ENCODE measurements at places on chromosomes 2 and 18.

DNA sequence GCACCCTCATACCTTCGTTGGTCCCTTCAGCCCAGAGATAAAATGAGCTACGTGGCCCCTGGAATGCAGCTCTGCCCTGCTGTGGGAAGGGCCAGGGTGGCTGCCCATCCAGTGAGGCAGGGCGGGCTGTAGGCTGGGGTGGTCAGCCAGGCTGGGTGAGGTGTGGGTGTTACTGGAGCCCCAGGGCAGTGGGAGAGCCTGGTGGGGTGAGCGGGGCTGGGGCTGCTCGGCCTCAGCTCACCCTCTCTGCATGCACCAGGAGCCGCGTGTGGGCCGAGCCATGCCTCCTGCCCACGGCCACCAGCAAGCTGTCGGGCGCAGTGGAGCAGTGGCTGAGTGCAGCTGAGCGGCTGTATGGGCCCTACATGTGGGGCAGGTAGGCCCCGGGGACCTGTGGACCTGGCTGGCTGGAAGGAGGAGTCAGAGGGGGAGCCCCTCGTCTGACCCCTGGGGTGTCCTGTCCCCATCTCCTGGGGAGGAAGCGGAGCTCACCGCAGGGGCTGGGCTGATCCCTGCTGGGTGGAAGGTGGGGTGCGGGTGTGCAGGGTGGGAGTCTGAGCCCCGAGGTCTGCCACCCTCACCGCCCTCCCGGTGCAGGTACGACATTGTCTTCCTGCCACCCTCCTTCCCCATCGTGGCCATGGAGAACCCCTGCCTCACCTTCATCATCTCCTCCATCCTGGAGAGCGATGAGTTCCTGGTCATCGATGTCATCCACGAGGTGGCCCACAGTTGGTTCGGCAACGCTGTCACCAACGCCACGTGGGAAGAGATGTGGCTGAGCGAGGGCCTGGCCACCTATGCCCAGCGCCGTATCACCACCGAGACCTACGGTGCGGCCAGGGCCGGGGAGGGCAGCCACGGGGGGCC lies 5.5 kb downstream of the RNPEPL1 start:
- DNase-seq, result no peak

GRCh38 chr2:150165442-150165841 lies 322.0 kb downstream of the RND3 start:
- DNase-seq, result no peak

- no peak for DNase-seq
Observed at GRCh38 chr2:118223992-118224894, 136.0 kb downstream of the INSIG2 start.

- no peak for DNase-seq
Observed at GRCh38 chr2:68789603-68790002, 55.0 kb downstream of the ARHGAP25 start.

DNA sequence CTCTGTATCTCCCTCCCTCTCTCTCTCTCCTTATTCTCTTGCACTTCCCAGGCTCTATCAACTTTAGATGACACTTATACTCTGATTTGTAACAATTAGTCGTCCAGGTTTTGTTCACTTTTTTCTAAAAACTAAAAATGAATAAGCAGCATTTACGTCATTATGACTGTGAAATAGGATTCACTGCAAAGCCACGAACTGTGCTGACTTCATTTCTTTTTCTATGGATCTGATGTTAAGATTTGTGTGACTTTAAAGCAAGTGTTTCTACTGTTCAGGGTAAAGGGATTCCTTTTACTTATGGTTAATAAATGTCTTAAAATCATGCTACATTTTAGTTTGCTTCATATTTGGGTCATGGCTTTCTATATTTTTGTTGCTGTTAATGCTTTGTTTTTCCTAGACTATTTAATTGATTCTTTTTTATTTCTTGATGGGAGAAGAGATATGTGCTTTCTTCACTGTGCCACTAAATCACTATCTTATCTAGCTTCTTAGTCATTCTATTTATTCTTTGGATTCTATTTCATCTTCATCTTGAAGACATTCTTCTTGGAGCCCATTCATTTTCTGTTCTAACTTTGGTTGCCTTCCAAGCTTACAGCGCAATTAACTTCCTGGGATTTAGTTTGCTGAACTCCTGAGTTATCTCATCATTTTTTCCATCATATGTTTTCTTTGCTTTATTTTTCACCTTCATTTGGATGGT lies 480.4 kb upstream of the TRIB2 start:
- no peak for DNase-seq

DNA sequence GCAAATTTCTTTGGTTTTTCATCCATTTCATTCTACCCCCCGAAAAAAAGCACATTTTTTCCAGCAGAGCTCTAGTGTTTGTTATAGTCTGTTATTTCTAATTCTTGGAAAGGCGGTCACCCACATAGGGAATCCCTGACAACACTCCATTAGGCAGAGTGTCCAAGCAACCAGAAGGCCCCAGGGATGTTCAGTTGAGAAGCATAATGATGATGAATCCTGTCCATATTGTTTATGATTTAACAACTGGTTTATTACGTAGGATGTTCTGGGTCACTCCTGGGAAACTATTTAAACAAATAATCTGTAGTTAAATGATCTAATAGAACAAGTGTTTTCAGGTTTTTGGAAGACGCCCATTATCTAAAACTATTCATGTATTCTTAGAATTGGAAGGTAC lies 388.7 kb downstream of the TNS1 start:
- no peak for DNase-seq

GRCh38 chr2:130839011-130839780 lies 2.5 kb downstream of the ARHGEF4 start:
- DNase-seq, result no peak

DNA sequence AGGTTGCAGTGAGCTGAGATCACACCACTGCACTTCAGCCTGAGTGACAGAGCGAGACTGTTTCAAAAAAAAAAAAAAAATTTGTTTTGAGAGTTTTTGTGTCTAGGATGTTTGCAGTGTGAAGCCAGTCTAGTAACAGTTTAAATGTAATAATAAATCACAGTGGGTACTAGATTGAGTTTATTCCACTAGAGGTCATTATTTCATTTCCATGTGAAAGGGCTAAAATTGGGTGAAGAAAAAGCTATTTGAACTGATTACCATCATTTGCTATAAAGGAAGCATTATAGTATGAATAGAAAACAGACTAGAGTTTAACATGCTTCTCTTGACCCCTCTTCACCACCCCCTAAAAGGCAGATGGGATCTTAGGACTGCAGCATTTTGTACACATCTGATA lies 20.3 kb downstream of the SNRPD1 start:
- no peak for DNase-seq

- no peak for DNase-seq
Observed at GRCh38 chr2:232377319-232377718, 1.2 kb upstream of the ALPP start.

DNA sequence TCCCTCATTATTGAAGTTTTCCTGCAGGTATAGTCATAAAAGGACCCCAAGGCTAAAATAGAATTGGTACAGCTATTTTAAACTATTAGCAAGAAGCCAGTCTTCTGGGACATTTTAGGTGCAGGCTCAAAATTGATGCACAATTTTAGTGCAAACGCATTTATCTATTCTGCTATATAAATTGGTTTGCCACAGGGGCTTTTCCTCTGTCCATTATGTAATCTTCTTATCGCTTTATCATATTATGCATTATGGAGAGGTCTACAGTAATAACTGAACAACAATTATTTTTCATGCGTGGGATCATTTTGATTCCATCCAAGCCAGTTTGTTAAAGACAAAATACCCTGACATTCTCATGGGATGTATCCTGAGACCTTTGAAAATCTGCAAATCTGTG lies 54.6 kb downstream of the RBM43 start:
- DNase-seq, result no peak

DNA sequence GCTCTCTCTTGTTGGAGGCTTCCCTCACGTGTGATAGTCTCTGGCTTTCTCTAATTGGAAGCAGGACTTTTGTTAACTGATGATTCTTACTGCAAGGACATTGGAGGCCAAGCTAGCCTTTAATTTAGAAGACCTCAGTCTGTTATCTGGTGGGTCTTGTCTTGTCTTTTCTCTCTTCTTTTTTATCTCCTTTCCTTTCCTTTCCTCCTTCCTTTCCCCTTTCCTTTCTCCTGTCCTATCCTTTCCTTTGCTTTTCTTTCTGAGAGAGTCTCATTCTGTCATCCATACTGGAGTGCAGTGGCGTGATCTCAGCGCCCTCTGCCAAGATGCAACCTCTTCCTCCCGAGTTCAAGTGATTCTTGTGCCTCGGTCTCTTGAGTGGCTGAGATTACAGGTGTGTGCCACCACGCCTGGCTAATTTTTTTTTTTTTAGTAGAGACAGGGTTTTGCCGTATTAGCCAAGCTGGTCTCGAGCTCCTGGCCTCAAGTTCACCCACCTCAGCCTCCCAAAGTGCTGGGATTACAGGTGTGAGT lies 18.1 kb downstream of the CCNYL1 start:
- DNase-seq, result no peak

DNA sequence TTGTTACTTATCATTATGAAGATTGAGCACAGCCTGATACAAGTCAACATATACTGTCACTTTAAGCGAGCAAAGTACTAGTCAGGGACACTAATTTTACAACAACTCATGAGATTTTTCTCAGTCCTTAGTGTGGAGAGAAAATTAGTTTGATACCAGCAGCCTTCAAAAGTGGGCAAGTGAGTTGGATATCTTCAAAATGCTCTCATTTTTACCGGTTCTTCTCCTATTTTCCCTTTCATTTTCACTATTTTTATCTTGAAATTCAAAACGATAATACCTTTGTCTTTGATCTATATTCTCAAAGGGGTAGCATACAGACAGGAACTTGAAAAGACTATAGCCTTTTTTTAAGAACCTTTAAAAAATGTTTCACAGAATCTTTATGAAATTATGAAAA lies 52.0 kb upstream of the UBXN4 start:
- DNase-seq, result no peak

DNA sequence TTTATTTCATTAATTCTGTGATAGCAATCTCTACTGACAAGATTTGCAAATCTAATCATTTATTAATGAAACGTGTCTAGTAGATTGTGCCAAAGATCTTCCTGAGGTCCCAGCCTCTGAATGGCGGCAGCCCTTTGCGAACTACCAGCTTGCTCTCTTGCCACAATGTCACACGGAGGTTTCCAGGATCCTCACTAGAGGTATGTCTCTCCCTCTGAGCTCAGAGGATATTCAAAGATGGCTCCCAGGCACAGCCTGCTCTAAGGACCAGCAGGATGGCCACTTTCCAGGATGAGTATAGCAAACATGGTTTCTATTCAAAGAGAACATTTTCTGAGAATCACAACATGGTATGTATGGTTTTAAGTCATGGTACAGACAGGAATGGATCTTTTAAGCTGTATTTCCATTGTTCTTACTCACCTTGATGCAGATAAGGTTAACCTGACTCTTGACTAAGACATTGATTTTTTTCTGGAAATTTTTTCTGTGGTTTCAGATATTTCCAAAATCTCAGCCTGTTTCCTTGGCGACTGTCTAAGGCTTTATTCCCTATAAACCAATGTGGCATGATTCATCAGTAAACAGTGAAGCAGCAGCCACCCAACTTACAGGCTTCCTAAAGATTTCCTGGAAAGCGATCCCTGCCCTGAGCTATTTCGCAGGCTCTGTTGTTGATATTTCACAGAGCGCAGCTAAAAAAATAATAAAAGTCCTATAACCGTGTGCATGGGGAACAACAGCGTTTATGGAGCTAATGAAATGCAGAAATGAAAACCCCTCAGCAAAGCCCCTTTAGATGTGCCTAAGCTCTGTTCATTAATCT lies 54.1 kb upstream of the KLF7 start:
- DNase-seq, result no peak

DNA sequence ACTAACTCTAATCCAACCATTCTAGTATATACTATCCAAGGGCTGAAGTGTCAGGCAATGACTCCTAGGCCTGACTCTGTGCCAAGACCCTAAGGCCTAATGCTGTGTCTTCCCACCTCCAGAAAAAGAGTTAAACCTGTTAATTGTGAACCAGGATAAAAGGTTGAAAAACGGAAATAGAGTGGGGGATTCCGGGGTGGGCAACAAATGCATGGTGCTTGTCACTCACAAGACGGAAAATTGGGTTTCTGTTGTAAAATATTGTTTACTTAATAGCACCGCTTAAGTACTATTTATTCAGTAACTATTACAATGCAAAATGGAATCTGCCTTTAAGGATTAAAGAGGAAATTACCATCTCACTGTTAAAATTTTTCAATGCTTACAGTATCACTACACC lies 3.2 kb downstream of the STK17B start:
- DNase-seq, result no peak

DNA sequence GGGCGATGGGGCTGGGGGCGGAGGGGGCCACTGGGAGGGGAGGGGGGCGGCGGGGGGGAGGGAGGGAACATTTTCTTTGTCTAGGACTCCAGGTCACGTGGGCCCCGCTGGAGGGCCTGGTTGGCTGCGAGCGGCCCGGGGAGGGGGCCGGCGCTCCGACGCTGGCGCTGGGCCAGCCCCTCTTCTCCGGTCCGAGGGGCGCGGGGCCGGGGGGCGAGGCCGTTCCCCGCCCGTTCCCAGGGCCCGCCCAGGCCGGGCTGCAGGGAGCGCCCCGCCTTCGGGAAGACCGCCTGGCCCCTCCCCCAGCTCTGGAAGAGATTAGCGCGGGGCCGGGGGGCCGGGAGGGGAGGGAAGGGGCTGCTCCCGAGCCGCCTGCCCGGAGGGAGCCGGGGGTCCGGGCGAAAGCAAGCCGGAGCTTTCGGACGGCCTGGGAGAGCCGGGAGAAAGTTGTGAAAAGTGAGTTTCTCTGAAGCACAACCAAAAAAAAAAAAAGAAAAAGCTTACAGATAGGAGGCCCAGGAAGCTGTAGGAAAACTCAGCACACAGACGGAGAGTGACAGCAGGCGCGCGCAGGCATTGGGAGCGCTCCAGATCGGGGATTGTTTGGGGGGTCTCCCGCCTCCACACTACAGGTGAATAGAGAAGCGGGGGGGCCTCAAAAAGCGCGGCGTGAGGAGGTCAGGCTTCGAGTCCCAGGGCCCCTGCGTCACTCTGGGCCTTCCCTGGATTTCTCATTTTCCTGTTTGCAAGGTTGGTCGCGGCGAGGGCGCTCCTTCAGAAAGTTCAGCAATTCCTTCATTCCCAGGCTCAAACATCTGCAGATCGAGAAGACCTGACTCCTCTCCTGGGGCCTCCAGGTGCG lies 84.1 kb upstream of the POMC start:
- DNase-seq, result peak; percentile 75

GRCh38 chr2:79723830-79724229 lies 211.0 kb downstream of the CTNNA2 start:
- no peak for DNase-seq

- DNase-seq, result no peak
Observed at GRCh38 chr2:218022131-218022850, 19.5 kb upstream of the TNS1 start.

DNA sequence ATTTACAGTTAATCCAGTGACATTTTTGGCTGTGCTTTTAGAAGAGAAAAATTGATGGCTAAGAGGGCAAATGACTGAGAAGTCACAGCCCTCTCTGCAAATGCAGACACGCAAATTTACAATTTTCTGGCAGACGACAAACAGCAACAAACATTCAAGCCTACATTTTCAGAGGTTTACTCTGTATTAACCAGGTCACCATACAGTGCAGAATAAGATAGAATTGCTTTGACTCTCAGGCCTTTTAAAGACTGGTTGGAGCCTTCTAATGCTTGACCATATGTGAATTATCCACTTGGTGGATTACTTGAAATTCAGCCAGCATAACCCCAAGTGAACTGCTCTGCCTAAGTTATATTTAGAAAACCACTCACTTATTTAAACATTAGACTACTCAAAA lies 280.9 kb upstream of the STON1 start:
- no peak for DNase-seq

Data from T-cell (primary cell).